Stimulated activated CD8-positive, alpha-beta memory T cell treated with anti-CD3 and anti-CD28 coated beads, Interleukin-7, amount 100 ng/mL, for 4 hours (primary cell): ENCODE measurements at places on chromosomes 5 and 9.

- no peak for DNase-seq
Observed at GRCh38 chr5:38445374-38446028, 110.9 kb downstream of the LIFR start.

DNA sequence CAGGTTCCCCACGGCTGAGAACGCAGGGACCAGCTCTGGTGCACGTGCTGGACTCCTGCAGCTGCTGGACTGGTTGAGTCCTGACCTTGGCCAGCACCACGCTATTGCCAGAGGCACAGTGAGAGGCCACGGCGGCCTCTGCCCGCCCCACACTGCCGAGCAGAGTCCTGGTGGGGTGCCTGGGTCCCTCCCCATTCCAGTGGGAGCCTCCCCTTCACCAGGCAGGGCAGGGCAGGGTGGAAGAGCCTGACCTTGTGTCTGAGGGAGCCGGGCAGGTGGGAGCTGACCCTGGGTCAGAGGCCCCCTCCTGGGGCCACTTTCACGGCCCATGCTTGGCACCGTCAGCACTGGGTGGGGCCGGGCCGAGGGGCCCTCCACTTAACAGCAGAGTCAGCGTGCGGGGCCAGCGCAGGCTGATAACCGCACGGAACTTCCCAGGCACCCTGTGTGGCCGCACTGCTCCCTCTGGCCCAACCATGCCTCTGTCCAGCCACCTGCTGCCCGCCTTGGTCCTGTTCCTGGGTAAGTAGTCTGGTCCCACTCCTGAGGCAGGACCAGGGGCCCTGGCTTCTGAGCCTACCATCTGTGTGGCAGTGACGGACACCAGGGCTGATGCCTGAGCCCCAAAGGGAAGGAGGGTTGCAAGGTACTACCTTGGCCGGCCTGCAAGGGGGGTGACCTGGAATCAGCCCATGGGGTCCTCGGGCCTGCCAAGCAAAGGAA lies at the start of gene MAMDC4:
TSS of gene MAMDC4 (plus strand) at position 406 of the 723 bp plus-strand sequence. CDS start at position 477, 71 bp downstream.
- no peak for DNase-seq

- DNase-seq, result no peak
Observed at GRCh38 chr9:69976152-69976551, 67.5 kb upstream of the MAMDC2 start.

DNA sequence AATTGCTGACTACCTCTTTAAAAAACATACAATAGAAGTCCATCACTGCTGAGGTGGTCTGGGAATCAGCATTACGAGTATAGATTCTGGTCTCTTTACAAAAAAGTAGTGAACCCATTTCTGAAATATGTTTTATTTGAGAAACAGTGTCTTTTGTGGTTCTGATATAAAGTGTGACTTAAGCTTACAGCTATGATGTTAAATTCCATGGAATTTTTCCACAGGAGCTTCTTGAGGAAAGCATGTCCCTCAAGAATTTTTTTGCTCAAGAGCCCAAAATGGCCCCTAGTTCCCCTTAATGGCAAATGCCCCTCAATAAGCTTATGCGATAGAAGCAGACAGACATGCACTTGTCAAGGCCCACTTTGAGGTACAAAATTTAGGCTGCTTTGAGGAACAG lies 265.7 kb downstream of the FAM170A start:
- DNase-seq, result no peak

DNA sequence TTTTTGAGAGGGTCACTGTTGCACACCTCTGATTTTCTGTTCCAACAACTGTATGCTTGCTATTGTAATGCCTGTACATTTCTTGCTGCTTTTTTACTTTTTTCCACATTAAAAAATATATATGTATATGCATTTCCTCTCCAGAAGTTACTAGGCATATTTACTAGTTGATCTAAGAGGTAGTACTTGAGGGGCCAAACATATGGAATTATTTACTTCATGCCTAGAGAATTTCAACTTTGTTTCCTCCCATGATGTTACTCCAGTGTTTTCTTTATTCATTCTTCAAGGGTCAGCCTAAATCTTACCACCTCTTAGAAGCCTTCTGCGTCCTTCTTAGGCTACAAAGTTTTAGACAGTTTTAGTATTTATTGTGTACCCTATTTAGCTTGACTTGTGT lies 122.7 kb downstream of the NMUR2 start:
- no peak for DNase-seq

DNA sequence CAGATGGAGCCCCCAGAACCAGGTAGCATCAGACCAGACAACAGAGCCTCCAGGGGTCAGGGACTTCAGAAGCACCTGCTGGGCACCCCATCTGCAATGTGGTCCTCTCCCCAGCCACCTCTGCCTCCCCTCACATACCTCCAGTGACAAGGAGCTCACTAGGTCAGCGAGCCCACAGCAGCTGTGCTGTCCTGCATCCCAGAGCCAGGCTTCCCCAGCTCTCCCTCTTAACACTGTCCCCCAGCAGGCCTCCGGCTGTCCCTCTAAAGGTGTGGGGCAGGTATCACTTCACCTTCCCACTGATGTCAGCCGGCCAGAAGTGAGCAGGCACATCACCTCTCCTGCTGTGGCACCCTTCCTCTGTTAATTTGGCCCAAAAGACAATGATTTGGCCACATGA lies 83.6 kb downstream of the LMX1B start:
- DNase-seq, result no peak

GRCh38 chr5:107532916-107533315 lies 137.8 kb downstream of the EFNA5 start:
- no peak for DNase-seq

DNA sequence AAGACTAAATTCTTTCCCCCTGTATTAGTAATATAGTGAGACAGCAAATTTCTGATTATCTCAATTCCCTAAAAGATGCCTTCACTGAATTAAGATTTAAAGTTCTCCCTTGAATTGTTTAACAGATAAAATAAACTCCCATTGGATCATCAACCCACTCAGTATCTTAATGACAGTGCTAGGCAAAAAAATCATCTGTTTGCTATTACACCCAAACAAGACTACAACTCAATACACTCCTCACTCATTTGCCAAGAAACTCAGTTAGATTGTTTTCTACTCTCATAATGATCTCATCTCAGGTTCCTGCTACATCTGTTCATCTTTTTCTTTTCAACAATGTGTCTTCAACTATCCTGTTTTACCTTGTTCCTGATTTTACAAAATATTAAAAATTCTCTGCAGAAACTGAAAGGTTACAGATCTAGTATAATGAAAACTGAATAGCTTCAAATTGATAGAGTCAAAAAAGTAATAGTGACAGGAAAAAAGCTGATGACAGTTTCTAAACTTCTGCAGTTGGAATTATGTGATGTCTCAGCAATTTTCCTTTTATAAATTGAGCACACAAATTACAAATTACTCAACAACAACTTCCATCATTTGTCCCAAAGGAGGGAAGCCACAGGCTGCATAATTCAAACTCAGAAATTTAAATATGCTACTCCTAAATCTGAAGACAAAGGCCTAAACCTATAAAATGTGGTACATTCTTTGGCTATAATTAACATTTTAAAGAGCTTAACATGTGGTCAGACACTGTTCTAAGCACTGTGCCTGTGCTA lies 39.4 kb downstream of the HOMER1 start:
- DNase-seq, result no peak

DNA sequence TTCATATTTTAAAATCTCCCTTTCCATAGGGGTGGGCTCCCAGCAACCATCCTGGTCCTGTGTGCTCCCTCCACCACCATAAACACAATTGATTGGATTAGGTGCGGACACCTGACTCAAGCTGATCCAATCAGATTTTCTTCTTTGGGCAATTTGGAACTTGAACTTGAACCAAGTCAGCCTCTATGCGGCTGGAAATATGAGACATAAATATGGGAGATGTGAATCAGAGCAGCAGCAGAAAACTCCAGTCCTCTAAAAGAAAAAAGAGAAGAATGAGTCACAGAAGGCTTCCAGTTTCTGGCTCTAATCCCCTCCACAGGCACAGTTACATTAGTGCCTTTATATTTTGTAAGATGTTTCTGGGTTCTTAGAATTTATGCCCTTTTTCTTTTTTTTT lies 306.6 kb downstream of the MLLT3 start:
- DNase-seq, result no peak
